Peyer's patch (tissue), 4 donors: ENCODE measurements at places on chromosomes 5 and 9.

- DNase-seq = no peak
Measured at GRCh38 chr5:32955814-32956213, 244.7 kb downstream of the NPR3 start.

DNA sequence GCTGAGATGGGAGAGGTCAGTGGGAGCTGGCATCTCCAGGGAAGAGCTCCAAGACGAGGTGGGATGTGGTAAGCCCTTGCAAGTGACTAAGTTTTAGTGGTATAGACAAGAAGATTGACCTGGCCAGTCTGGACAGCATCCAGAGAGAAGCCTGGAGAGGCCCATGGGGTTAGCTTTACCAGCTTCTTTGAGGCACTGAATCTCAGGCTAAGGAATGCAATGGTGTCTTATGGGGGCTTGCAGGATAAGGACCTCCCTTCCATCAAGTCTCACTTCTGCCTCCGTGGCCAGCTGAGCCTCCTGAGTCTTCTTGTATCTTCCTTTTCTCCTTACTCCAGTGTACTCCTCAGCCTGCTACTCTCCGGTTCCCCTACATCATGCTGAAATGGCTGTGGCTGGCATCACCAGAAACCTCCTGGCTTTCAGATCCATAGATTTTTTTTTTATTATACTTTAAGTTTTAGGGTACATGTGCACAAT lies 56.5 kb upstream of the JADE2 start:
- no peak for DNase-seq

- no peak for DNase-seq
Measured at GRCh38 chr5:84362061-84362720, 22.5 kb downstream of the EDIL3 start.

DNA sequence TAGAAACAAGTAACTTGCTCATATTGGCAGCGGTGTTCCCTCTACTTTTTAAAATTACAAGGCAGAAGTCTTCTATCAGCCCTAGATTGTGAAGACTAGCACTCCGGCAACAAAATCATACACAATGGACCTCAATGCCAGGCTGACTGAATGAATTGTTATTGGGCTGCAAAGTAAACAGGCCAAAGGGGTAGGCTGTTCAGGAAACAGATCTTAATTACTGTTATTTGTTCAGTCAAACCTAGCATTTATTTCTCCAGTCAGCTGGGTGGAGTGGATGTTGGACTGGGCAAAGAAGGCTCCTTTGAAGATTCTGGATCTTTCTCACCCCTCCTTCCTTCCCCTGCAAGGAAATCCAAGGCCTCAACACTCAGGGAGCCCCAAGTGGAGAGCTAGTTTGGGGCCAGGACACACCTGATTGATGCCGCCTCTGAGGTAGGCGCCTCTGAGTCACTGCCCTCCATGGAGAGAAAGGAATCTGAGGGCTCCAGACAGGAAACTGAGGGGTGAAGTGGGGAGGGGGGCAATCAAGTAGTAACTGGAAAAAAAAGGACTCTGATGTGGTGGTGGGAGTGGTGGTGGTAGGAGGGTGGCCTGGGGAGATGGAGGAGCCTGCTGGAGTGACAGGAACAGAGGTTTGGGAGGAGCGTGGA lies 35.5 kb downstream of the SERINC5 start:
- no peak for DNase-seq

GRCh38 chr9:136657974-136658848 lies 4.5 kb upstream of the EGFL7 start:
- DNase-seq = peak; percentile 76

GRCh38 chr5:178115814-178116142 lies 2.4 kb downstream of the N4BP3 start:
- DNase-seq = no peak

DNA sequence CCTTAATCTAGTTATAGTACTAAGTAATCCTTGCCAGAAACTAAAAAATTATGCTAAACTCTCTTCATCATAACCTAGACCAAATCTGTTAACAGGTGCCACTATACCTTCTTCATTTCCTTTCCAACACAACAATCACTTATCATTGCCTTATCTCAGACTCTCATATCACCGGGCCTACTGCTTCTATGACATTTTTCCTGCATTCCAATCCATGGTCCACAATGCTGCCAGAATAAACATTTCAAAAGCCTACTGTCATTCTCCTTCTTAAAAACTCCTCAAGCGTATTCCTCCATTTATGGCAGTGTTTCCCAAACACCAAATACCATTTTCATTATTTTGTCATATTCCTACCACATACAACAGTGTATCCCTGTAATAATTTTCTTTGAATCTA lies 6.5 kb downstream of the PPP6C start:
- no peak for DNase-seq

DNA sequence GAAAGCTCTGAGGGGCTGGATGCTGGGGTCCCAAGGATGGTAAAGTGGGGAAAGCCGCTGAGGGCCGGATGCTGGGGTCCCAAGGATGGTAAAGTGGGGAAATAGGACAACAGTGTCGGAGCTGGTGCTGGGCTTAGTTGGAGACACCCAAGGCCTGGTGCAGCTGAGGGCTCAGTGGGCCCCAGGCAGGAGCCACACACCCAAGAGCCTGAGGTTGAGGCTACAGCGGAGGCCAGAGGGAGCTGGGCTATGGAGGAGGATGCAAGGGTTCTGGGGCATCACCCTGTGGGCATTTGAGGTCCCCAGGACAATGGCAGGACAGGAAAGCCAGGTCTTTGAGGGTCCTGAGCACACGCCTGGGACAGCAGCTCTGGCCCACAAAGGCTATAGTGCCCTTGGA lies 19.1 kb upstream of the SLC9A3 start:
- DNase-seq = no peak

GRCh38 chr9:16645970-16646369 lies 224.5 kb downstream of the BNC2 start:
- DNase-seq = no peak

GRCh38 chr9:77455312-77455927 lies 192.7 kb downstream of the GNA14 start:
- peak; percentile 22 for DNase-seq

- peak; percentile 76 for DNase-seq
Measured at GRCh38 chr9:35114113-35114839, 1.4 kb downstream of the ATOSB start.

GRCh38 chr5:178542455-178542854 lies 47.7 kb downstream of the COL23A1 start:
- no peak for DNase-seq

GRCh38 chr9:20591223-20591622 lies 31.1 kb downstream of the MLLT3 start:
- DNase-seq = no peak

DNA sequence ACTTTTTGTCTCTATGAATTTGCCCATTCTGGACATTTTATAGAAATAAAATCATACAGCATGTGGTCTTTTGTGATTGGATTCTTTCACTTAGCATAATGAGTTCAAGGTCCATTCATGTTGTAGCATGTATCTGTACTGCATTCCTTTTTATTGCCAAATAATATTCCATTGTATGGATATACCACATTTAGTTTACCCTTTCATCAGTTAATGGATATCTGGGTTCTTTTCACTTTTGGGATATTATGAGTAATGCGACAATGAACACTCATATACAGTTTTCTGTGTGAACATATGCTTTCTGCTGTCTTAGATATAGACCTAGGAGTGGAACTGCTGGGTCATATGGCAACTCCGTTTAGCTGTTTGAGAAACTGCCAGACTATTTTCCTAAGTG lies 41.3 kb upstream of the MAST4 start:
- no peak for DNase-seq

DNA sequence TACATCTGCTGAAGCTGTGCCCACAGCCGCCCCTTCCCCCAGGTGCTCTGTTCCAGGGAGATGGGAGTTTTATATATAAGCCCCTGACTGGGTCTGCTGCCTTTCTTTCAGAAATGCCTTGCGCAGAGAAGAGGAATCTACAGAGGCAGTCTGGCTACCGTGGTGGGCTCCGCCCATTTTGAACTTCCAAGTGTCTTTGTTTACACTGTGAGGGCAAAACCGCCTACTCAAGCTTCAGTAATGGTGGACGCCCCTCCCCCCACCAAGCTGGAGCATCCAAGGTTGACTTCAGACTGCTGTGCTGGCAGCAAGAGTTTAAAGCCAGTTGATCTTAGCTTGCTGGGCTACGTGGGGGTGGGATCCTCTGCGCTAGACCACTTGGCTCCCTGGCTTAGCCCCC lies 41.3 kb downstream of the RANBP17 start:
- no peak for DNase-seq

DNA sequence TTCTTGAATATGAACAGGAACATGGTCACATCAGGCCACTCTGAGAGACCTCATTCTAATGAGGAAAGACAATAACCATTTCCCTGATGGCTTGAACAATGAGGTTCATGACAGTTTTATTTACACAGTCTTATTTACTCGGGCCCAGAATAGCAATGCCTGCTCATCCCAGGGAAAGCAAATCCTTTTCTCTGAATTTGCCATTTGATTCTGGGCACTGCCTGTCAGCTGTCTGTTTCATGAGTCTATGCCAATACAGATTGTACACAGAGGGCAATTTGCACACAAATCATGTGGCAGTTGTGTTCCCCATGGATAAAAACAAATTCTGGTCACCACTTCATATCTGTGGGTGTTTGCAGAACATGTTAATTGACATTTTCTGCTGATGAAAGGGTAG lies 492.5 kb downstream of the ACTL7B start:
- no peak for DNase-seq

DNA sequence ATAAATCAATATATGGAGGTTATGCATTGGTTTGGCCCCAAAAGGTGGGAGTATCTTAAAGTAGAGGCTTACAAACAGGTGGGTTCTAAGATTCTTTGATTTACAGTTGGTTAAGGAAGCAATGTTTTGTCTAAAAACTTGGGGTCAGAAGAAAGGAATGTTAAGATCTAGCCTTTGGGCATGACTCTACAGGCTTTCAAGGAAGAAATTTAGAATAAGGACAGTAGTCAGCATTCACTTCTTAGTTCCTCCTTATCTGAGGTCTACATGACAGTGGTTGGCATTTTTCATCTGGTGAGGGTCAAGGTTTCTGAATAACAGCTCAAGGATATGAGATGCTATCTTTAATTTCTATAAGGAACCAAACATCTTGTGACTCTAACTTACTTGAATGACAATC lies 122.8 kb downstream of the CAMK4 start:
- no peak for DNase-seq

DNA sequence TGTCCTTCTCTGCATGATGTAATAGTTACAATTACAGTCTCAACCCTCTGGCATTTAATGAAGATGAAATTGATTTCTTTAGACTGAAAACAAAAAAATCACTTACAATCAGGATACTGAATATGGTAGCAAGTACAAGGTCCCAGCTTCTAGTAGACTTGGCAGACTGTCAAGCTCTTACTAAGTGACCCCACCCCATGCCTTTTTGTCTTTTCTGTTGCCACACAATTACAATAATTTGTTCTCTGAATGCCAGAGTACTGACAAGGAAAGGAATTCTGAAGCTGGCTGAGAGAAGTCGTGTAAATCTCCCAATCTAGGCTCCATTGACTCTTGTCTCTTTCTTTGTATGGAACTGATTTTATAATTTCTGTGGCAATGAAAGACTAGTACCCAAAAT lies 154.2 kb downstream of the TMC1 start:
- no peak for DNase-seq

GRCh38 chr9:78325343-78325742 lies 28.4 kb downstream of the PSAT1 start:
- no peak for DNase-seq

GRCh38 chr9:37383876-37384746 lies 38.4 kb upstream of the GRHPR start:
- DNase-seq = no peak

DNA sequence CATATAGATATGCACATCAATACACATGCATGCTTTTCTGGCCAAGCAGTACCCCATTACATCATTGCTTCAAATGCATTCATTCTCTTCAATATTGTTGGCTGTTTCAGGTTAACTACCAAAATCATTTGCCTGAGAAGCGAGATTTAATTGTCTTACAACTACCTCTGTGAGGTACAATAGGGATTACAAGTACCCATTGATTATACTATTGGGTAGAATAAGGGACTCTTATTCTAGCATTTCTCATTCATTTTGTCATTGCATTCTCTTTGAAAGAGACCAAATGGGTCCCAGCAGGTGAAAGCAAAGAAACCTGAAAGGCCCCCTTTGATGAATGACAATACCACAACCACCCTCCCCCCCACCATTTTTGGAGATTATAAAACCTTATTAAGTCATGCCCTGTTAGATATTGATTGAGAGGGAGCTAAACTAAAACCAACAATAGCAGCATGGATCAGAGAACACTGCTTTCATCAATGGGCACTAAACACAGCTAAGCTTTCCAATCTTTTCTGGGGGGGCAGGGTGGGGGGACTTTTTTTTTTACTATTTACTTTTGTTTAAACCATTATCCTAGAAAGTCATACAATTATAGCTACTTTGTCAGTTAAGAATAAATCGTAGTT lies 375.0 kb upstream of the CCNH start:
- no peak for DNase-seq

DNA sequence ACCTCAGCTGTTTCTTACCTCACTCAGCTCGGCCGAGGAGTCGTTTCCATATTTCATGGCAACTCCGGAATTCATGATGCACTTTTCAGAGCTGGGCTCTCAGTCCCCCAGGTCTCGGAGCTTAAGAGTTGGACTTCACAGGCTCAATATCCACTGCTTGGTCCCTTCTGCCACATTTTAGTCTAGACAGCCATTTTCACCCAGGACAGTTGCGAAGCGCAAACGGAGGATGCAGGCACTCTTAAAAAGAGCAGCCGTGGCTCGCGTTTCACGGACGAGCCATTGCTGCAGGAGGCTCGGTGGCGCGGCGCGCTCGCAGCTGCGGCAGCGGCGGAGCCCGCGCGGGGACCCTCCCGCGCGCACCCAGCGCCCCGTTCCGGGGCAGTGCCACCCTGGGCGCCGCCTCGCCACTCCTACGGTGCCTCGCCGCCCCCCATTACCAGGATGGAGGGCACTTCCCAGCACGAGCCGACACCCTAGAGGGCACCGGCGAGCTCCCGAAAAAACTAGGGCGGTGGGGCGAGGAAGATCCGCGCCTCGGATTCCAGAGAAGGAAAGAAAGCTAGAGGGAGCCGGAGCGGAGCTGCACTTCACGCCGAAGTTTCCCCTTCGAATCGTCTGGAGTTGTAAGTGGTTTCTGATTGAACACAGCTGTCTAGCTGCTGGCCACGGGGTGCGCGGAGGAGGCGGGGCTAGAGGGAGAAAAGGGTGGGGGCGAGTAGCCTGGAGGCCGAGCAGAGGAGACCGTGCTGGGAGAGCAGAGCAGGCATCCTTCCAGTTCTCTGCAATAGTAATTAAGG lies 140.3 kb downstream of the TSSK1B start:
- peak; percentile 77 for DNase-seq

DNA sequence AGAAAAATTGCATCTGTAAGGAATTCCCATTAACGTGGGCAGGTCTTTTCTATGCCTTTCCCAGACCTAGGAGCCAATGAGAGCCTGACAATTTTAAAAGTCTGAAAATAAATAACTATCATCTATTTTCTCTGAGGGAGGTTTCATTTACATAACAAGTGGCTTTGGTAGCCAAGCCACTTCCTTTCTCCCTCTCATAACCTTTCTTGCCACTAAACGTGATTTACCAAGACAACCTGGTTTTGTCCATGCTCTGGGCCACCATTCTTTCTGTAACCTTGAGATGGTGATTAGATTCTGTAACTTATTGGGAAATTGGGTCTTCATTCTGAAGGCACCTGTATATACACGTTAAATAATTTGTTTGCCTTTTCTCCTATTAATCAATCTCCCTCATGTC lies 1046.9 kb downstream of the CDH12 start:
- no peak for DNase-seq

- DNase-seq = no peak
Measured at GRCh38 chr9:94941211-94941875, 214.8 kb downstream of the AOPEP start.

- DNase-seq = no peak
Measured at GRCh38 chr9:129145841-129146292, 32.2 kb downstream of the IER5L start.

GRCh38 chr5:54753034-54753433 lies 232.4 kb downstream of the ESM1 start:
- DNase-seq = no peak
